ENCODE measurements at places on chromosomes 4 and X.

GRCh38 chrX:15269618-15270521 is at the start of gene ASB9:
TSS of gene ASB9 (minus strand) at chrX:15270083. CDS start at chrX:15269874, 209 bp downstream.
- no peak for DNase-seq

DNA sequence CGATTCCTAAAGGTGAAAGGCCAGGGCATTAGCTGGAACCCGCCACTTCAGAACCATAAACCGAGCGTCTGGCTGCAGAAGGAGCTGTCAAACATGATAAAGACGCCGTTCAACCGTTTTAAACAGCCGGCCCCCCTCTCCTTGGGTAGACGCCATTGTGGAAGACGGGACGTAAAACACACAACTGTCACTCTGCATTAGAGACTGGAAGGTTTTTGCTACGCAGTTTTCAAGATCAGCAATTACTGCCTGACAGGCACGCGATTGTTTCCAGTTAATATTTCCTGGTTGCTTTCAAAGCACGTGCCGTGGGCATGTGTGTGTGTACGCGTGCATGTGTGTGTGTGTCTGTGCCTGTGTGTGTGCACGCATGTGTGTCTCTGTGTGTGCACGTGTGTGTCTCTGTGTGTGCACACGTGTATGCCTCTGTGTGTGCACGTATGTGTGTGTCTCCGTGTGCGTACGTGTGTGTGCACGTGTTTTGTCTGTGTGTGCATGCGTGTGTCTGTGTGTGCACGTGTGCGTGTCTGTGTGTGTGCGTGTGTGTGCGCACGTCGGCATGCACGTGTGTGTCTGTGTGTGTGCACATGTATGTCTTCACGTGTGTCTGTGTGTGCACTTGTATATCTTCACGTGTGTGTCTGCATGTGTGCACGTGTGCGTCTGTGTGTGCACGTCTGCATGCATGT is 48.8 kb downstream of the SHOX start:
- DNase-seq = no peak

- DNase-seq = no peak
Measured at GRCh38 chr4:75623026-75623425, 7.3 kb downstream of the CDKL2 start.

DNA sequence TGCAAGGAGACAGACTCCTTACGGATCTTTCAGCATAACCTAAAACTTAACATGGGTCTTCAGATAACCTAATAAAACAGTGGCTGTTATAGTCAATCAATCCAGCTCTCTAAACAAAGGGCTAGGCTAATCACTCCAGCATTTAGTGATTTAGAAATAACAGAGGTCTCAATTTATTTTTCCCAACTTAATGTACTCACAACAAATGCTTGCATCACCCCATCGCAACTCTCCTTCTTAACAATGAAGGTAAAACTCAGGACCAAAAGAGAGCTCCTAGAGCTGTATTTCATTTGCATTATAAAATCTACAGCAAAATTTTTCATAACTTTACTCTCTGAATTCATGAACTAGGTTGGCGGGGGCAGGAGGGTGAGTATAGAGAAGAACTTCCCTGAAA is 1.1 kb downstream of the LIN54 start:
- DNase-seq = no peak

GRCh38 chr4:177285953-177286352 is 23.7 kb upstream of the NEIL3 start:
- DNase-seq = no peak

DNA sequence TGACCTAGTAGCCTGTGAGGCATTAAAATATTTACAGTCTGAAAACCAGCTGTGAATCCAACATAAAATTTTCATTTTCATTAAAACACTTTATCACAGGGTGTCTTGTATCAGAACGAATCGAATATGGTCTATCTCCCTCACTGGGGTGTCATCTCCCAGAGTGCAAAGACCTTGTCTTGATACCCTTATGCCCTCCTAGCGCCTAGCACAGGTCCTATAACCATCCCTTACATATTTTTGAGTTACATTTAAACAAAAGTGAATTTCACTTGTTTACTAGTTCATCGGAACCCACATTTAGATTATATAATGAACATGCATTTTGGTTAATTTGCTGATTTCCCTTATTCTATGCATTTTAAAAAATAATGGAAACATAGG is 14.0 kb downstream of the DIPK2B start:
- DNase-seq = no peak
